HCT116 (cell line): ENCODE measurements at places on chromosomes 1 and 21. TPM values are rescaled to one million over a fixed set of nuclear protein-coding genes. Genes with fewer than 3 reads are reported as not detected.

- H3K36me3 ChIP-seq = no peaks in the 10 kb centered on the region
- H3K4me3 ChIP-seq = no peak overlapping the region
- H3K27ac ChIP-seq = no peak overlapping the region
- no peak for DNase-seq
- peaks cover 15% of the 10 kb centered on the region; the same call in 1 of the 2 replicates for H3K27me3 ChIP-seq
- no peaks in the 10 kb centered on the region for H3K4me1 ChIP-seq
Observed at GRCh38 chr21:42118901-42119300, 47.8 kb downstream of the UMODL1 start.

DNA sequence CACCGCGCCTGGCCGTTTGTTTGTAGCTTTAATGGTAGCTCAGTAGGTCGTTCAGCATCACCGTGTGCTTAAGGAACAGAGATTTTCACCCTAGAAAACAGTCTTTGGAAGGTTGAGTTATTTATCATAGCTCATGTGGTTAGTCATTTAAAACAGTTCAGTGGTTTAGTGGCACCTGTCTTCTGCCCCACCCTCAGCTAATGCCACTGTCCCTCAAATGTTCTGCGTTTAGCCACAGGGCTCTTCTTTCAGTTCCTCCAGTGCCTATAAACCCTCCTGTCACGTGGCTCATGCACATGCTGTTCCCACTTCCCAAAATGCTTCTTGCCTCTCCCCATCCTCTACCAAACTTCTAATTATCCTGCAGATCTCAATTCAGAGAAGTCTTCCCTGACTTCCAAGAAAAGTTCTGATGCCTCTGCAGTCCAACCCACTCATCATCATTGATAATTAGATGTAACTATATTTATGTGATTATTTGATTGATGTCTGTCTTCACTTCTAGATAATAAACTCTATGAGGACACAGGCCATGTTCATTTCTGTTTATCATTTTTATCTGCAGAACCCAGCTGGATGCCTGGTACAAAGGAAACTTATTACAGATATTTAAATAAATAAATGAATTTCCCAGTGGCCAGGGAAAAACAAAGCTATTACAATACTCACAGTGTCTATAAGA lies 14.4 kb upstream of the DIPK1A start:
- no peak overlapping the region for H3K4me3 ChIP-seq
- DNase-seq = no peak
- no peaks in the 10 kb centered on the region for H3K27me3 ChIP-seq
- H3K36me3 ChIP-seq = no peaks in the 10 kb centered on the region

DENND2C gene
- total RNA-seq = 3.6 TPM

NPHS2 gene
- not detected for total RNA-seq
